HCEC 1CT (cell line): ENCODE measurements at places on chromosomes 1 and 21.

- no peak for DNase-seq
Observed at GRCh38 chr1:48341221-48341620, 118.7 kb downstream of the SLC5A9 start.

DNA sequence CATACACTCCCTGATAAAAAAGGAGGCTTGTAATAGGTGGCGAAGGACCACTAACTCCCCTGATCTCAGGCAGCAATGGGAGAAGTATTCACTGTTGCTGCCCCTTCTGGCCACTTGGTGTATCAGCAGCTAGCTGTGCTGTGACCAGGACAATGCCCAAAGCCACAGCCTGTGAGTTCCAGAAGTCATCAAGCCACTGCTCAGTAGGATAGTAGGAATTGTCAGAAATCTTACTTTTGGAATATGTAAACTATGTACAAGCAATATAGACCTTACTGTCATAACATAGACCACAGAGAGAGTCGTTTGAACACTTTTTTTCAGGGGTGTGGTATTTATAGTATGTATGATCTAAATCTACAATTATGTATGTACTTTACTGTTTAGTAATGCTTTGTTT is 248.3 kb upstream of the CAMK1G start:
- peak; percentile 33 for DNase-seq

DNA sequence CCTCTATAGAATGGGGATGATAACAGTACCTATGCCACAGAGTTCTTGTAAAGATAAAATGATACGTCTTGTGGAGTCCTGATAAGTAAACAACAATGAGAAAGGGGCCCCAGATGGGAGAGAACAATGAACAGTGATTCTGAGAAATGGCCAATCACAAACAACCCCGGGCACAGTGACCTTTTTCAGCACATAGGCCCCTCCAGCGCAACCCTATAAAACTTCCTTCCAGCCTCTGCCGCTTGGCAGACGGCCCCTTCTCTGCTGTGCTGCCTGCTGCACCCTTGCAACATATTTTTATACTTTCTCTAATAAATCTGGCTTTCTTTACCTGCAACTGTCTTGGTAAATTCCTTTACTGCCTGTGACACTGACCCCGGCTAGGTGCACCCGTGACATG is 8.9 kb downstream of the RCAN1 start:
- no peak for DNase-seq

- DNase-seq, result peak; percentile 56
Observed at GRCh38 chr1:117312453-117313138, 54.7 kb upstream of the MAN1A2 start.

DNA sequence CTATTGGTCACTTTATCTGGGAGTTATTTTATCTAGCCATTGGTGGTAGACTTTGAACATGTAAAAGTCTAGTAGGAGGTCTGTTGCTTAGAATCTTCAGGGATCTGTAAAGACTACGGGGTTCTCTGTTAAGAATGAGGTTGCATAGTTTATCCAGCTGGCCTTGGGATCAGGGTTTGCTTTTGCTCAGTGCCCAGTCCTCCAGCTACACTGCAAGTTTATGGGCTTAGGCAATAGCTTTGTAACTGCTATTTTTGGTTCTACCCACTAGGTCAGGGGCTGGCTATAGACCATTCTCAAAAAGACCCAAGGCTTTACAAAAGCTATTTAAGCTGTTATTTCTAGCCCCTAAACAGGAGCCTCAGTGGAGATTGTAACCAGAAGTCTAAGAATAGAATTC is 9.8 kb downstream of the SH3GLB1 start:
- DNase-seq, result peak; percentile 7

GRCh38 chr1:181416268-181416860 is 67.0 kb upstream of the CACNA1E start:
- no peak for DNase-seq

GRCh38 chr1:204363335-204364114 is 3.8 kb upstream of the PLEKHA6 start:
- DNase-seq, result peak; percentile 51

- DNase-seq, result no peak
Observed at GRCh38 chr1:212683357-212683722, 16.3 kb downstream of the BATF3 start.

GRCh38 chr1:198564716-198565115 is 24.2 kb upstream of the ATP6V1G3 start:
- no peak for DNase-seq

GRCh38 chr21:24658026-24658425 is 949.3 kb downstream of the MRPL39 start:
- DNase-seq, result no peak

DNA sequence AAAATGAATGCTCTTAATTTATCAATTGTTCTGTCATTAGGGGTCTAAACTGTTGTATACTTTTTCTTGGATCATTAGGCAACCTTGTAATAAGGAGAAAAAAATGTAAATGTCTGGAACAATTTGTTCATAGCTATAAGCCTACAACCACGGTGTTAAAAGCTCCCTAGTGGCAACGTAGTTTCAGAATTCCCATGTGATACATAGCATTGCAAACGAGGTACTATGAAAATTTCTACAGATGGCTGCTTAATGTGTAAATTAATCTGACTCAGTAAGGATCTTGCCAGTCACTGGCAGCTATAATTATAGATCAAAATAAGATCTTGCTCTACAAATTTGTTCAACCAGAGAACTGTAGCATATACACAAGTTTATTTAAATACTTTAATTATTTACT is 304.1 kb upstream of the ADGRL4 start:
- no peak for DNase-seq

DNA sequence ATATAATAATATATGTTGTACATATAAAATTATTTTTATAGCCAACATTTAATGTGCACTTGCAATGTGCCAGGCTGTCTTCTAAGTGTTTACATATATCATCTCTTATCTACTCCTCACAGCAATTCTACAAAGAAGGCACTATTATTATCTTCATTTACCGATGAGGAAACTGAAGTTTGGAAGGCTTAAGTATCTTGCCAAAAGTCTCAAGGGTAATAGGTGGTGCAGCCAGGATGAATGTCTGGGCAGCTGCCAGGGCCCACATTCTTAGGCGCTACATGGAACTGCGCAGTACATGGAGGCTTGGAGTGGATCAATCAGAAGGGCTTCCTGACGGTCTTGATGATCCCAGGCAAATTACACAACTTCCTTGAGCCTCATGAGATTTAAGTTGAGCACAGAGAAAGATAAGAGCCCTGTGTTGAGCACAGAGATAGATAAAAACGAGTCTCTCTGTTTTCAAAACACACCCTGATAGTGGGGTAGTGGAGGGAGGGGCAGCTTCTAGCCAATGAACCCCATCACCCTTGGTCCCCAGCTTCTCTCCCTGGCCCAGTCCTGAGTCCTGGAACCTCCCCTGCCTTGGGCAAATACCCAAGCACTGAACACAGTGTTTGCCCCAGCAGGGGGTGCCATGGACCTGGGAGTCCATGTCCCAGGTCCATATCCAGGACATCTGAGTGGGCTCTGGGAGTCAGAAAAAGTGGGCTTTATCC is 9.2 kb downstream of the POU3F1 start:
- DNase-seq, result no peak

DNA sequence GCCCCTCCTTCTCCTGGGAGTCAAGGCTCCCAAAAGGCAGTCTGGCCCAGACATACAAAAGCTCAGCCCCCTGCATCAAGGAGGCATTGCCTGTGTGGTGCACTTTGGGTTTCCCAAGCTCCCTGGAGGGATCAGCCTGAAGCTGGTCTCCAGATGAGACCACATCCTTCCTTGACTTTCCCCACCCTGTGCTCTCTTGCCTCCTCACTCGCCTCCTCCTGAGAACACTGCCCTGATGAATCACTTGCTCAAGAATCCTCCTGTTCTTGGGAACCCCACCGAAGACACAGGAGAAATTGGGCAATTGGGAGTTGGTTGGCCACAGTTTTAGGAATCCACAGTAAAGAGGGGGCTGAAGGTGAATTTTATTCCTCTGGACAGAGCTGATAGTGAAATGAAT is 34.8 kb upstream of the LYST start:
- peak; percentile 78 for DNase-seq

DNA sequence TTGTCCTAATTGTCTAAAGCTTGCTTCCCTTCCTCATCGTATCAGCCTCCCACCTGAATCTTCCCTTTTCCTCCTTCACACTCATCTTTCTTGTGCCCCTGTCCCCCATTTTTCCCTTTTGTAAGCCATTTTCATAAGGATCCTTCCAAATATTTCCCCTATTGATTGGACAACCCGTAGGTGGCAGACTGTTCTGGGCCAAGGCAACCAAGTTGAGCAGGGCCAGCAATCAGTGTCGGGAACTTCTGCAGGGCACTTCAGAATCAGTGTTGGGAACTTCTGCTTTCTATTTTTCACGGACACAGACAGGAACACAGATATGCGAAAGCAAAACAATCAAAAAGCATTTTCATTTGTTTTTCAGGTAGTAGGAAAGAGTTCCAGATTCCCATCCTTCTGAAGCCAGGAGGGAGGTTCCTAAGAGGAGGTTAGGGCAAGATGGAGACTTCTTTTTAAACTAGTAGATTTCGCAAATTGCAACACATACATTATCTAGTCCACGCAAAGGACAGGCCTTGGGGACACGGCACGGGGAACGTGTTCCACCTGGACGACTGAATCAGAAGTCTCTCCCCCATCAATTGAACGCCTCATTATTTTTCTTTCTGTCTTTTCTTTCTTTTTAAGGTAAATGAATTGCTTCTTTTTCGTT is 691 bp upstream of the MPZL1 start:
- peak; percentile 76 for DNase-seq

- no peak for DNase-seq
Observed at GRCh38 chr1:69320757-69321211, 246.9 kb upstream of the LRRC7 start.

DNA sequence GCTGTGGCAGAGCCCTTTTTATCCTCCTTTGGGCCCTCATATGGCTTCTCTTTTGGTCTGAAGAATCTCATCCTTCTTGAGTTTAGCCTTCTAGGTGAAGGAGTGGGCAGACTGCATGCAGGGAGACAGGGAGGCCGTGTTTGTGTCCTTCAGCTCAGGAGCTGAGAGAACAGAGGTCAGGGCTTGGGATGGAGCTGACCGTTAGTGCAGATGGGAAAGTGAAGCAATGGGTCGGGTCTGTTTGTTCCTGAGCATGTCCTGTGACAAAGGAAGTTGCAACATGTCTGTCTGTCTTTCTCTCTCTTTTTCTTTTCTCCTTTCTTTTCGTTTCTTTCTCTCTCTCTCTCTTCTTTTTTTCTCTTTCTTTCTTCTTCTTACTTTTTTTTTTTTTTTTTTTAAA is 14.9 kb downstream of the MAPKAPK2 start:
- peak; percentile 66 for DNase-seq

DNA sequence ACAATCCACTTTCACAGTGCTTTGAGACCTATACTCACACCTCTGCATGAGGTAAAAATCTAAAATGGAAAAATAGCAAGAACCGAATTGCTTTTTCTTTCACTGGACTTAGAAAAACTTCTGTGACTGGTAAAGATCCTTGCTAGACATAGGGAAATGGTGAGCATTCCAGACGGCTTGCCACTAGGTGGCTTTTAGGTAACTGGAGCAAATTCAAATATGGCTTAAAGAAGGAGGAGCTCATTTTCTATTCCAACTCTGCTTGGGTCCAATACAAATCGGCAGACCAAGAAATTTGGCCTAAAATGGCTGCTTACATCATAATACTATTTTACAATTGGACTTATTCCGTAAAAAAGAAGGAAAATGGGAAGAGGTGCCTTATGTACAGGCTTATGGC is 977.9 kb downstream of the ADGRL2 start:
- DNase-seq, result no peak

DNA sequence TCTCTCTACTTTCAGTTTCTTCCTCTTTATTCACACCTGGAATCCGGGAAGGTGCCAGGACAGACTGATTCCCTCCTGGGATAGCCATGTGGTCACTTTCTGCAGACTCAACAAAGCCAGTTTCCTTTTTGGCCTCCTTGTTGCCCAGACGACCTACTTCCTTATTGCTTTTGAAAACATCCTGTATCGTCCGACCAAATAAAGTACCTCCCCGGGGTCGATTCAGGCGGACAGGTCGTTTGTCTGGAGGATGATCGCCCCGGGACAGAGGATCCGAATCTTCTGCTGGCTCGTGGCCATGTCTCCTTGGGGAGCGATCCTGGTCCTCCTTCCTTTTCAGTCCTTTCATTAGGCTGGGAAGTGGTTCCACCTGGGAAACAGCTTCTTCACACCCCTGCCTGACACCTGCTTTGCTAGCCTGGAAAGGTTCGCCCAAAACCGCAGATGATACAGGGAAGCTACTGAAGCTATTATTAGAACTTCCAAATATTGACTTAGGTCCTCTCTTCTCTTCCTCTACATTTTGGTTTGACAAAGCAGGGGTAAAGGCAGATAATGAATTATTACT is 1.2 kb downstream of the MCM3AP start:
- no peak for DNase-seq

- DNase-seq, result no peak
Observed at GRCh38 chr1:203075236-203076030, 10.4 kb downstream of the MYOG start.

- DNase-seq, result no peak
Observed at GRCh38 chr21:42513985-42514882, 582 bp downstream of the SLC37A1 start.

GRCh38 chr1:81330521-81330920 is 470.2 kb upstream of the ADGRL2 start:
- no peak for DNase-seq

GRCh38 chr1:171213559-171214454 is 28.7 kb downstream of the FMO2 start:
- DNase-seq, result no peak

- DNase-seq, result peak; percentile 20
Observed at GRCh38 chr1:70499695-70500094, 88.6 kb downstream of the CTH start.

DNA sequence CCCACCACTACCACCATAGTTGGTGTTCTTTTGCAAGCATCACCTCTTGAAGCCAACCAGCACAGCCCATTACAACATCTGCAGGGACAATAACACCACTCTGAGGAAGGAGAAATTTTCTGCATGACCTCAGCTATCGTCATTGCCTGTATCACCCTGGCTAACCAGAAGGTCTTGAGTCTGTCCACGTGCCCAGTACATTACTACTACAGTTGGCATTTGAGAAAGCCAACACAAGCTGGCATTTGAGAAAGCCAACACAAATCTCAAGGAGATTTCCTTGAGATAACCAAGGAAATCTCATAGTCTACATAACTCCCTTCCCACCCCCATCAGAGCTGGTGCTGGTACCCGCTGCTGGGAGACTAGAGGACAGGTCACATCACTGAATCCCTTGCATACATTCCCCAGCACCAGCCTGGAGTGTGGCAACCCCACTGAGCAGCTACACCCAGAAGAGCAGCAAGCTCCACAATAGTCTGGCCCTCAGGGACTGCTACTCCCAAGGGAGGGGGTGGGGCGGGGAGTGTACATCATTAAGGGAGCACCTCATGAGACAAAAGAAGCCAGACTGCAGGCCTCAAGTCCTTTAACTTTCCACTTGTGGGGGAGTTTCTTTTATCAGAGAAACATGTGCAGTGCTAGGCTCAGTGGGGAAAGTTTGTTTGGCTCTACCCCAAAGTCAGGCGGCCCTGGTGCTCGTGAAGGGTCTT is 46.0 kb upstream of the GUCA2A start:
- peak; percentile 64 for DNase-seq

GRCh38 chr21:25036775-25037174 is 570.5 kb downstream of the MRPL39 start:
- DNase-seq, result no peak

DNA sequence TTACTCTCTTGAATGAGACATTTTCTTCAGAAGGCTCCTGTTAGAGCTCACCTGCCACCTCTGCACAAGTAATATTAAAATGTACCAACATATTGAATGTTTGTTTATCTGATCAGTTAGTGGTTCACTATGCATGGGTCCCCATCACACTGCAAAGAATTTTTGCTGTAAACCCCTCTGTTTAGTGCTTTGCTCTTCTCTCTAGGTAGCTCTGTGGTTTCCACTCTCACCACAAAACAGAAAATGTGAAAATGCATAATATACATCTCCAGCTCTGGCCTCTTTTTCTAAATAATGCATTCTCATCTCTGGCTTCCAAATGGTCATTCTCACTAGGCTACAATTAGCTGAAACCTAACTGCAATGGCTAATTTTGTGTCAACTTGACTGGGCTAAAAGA is 176.7 kb downstream of the TRIM33 start:
- no peak for DNase-seq
